Colonic mucosa (tissue), 4 donors: ENCODE measurements at places on chromosomes 3 and 15. TPM values are rescaled to one million over a fixed set of nuclear protein-coding genes. Genes with fewer than 3 reads are reported as not detected.
A peak's percentile ranks its signal among the peaks of the same experiment; 100 is the strongest.

- no peaks in the 10 kb centered on the region for H3K36me3 ChIP-seq
- no peak overlapping the region for H3K27ac ChIP-seq
- no peaks in the 10 kb centered on the region for H3K4me1 ChIP-seq
- no peaks in the 10 kb centered on the region for H3K27me3 ChIP-seq
- DNase-seq = no peak
Measured at GRCh38 chr3:168925568-168925967, 737.9 kb downstream of the MECOM start.

DNA sequence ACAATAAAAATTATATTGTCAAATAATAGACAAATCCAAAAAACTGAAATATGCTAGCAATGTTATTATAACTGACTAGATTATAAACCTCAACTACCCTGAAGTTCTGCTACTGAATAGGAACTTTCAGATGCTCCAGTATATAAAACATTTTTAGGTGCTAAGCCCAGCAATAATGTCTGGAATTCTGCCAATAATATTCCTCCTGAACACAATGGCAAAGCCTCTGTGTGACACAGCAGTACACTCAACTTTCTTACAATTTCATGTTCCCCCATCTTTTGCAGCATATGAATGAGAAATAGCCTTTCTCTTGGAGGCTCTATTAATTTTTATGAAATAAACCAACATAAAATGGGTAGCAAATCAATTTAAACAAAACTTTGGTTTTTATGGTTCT is 29.5 kb downstream of the ATOSA start:
- H3K27me3 ChIP-seq = no peaks in the 10 kb centered on the region
- no peak overlapping the region for H3K4me3 ChIP-seq
- H3K27ac ChIP-seq = no peak overlapping the region
- no peak for DNase-seq
- H3K36me3 ChIP-seq = no peaks in the 10 kb centered on the region
- no peaks in the 10 kb centered on the region for H3K4me1 ChIP-seq

DNA sequence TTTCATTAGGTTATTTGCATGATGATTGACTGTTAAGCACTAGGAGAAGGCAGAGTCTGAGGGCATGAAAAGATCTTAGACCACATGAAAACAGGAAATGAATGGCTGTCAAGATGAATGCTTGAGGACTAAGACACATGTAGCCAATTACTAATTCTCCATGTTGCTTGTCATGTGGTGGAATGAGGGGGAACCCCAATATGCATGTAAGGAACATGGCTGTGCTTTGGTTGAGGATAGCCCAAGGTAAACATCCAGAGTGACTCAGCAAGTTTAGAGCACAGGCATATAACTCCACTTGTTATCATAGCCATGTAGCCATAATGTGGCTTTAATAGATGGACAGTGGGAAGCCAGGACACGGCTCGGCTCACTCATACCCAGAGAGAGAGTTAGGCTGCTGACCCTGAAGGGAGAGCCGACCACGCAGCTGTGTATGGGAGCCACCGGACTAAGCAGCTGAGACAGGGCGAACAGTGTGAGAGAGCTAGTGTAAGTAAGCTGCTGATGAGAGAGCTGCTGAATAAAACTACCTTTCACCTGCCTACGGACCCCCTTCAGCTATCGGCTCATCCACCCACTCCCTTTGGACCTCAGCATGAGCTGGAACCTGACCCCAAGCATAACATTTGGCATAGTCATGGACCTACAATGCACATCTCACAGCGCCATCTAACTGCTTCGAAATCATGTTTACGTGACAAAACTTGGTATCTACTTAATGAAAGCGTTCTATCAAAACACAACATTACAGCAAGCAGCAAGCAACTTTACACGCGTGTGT is 37.6 kb downstream of the ANO10 start:
- H3K4me3 ChIP-seq = no peak overlapping the region
- no peak overlapping the region for H3K27ac ChIP-seq
- no peaks in the 10 kb centered on the region for H3K27me3 ChIP-seq
- no peaks in the 10 kb centered on the region for H3K36me3 ChIP-seq
- DNase-seq = no peak
- no peaks in the 10 kb centered on the region for H3K4me1 ChIP-seq

GRCh38 chr15:100537331-100537730 is 8.6 kb upstream of the CERS3 start:
- DNase-seq = no peak
- no peaks in the 10 kb centered on the region for H3K27me3 ChIP-seq
- no peak overlapping the region for H3K27ac ChIP-seq
- H3K4me1 ChIP-seq = no peaks in the 10 kb centered on the region

GRCh38 chr3:195147649-195148080 is 123.3 kb downstream of the XXYLT1 start:
- no peaks in the 10 kb centered on the region for H3K27me3 ChIP-seq
- H3K27ac ChIP-seq = peak overlapping the region; percentile 50
- no peaks in the 10 kb centered on the region for H3K36me3 ChIP-seq
- DNase-seq = peak; percentile 60
- H3K4me3 ChIP-seq = peak overlapping the region; percentile 22

- H3K4me3 ChIP-seq = peak overlapping the region; percentile 85
- peaks cover 5% of the 10 kb centered on the region for H3K4me1 ChIP-seq
- H3K36me3 ChIP-seq = no peaks in the 10 kb centered on the region
- no peak for DNase-seq
- peak overlapping the region; percentile 76 for H3K27ac ChIP-seq
- no peaks in the 10 kb centered on the region for H3K27me3 ChIP-seq
Measured at GRCh38 chr3:16264174-16264707, 502 bp downstream of the DPH3 start.

- no peak overlapping the region for H3K27ac ChIP-seq
- no peaks in the 10 kb centered on the region for H3K36me3 ChIP-seq
- no peak overlapping the region for H3K4me3 ChIP-seq
- H3K4me1 ChIP-seq = no peaks in the 10 kb centered on the region
Measured at GRCh38 chr3:78076379-78076778, 1036.5 kb downstream of the ROBO2 start.

GRCh38 chr3:156522673-156523072 is 32.2 kb downstream of the SSR3 start:
- DNase-seq = no peak

DNA sequence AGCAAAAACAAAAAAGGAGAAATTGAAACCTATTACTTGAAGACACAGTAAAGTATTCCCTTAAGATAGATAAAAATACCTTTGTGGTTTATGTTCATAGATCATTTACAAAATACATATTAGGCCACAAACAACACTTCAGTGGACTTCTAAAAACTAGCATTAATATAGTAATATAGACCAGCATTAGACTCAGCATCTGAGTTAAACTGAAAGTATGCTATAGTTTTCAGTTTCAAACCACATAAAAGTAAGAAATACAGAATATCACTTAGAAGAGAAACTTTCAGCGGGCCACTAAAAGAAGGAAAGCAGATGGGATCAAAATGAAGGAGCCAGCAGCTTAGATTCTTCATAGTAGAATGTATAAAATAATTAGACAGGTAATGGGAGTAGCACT is 86.6 kb downstream of the MSL2 start:
- no peak overlapping the region for H3K27ac ChIP-seq
- H3K36me3 ChIP-seq = no peaks in the 10 kb centered on the region
- H3K27me3 ChIP-seq = no peaks in the 10 kb centered on the region
- DNase-seq = no peak

DNA sequence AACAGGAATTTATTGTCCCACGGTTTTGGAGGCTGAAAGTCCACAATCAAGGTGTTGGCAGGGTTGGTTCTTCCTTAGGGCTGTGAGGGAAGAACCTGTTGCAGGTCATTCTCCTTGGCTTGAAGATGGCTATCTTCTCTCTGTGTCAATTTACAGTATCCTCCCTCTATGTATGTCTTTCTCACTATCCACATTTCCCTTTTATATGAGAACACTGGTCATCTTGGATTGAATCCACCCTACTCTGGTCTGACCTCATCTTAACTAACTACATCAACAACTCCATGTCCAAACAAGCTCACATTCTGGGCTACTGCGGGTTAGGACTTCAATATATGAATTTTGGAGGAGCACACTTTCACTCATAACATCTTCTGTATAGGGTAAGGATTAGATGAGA is 61.9 kb downstream of the CLDN1 start:
- H3K4me3 ChIP-seq = no peak overlapping the region
- no peaks in the 10 kb centered on the region for H3K36me3 ChIP-seq
- H3K4me1 ChIP-seq = no peaks in the 10 kb centered on the region
- H3K27me3 ChIP-seq = no peaks in the 10 kb centered on the region

- no peaks in the 10 kb centered on the region for H3K27me3 ChIP-seq
- no peaks in the 10 kb centered on the region for H3K4me1 ChIP-seq
- H3K4me3 ChIP-seq = no peak overlapping the region
- no peak overlapping the region for H3K27ac ChIP-seq
- no peak for DNase-seq
Measured at GRCh38 chr3:18806633-18807032, 341.7 kb upstream of the KCNH8 start.

GRCh38 chr15:29034151-29034550 is 148.4 kb downstream of the APBA2 start:
- H3K4me3 ChIP-seq = no peak overlapping the region
- no peaks in the 10 kb centered on the region for H3K4me1 ChIP-seq
- no peak for DNase-seq
- no peaks in the 10 kb centered on the region for H3K27me3 ChIP-seq
- no peaks in the 10 kb centered on the region for H3K36me3 ChIP-seq
- H3K27ac ChIP-seq = no peak overlapping the region

GRCh38 chr3:110710603-110711002 is 361.0 kb upstream of the NECTIN3 start:
- no peaks in the 10 kb centered on the region for H3K36me3 ChIP-seq
- no peaks in the 10 kb centered on the region for H3K27me3 ChIP-seq
- H3K27ac ChIP-seq = no peak overlapping the region
- no peak overlapping the region for H3K4me3 ChIP-seq
- H3K4me1 ChIP-seq = no peaks in the 10 kb centered on the region
- DNase-seq = no peak

GRCh38 chr3:158418035-158418434 is 153.0 kb upstream of the MLF1 start:
- H3K27me3 ChIP-seq = no peaks in the 10 kb centered on the region
- no peak overlapping the region for H3K4me3 ChIP-seq
- H3K27ac ChIP-seq = no peak overlapping the region
- H3K4me1 ChIP-seq = no peaks in the 10 kb centered on the region

DNA sequence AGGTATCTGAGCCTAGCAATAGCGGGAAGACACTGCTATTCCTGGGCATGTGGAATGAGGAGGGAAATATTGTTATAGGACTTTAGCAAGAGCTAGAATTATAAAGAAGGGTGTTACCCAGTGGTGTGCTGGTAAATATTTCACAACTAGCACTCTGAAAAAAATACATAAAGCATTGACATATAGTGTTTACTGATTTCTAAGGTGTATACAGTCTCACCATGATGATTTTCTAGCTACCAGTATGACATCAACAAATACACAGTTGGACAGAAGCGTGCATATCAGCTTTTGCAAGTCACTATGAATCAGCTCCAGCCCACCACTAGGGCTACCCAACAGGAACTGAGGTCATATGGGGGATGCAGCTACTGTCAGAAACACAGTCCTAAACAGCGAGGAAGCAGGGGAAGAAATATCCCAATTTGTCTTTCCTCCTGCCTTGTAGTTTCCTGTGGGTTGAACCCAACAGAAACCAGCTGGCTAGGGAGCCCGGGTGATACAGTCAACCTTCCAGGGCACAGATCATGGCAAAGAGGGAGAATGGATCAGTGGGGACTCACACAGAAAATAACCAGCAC is 39.6 kb downstream of the HGD start:
- H3K27me3 ChIP-seq = no peaks in the 10 kb centered on the region
- no peaks in the 10 kb centered on the region for H3K36me3 ChIP-seq
- no peak for DNase-seq
- no peak overlapping the region for H3K4me3 ChIP-seq
- no peaks in the 10 kb centered on the region for H3K4me1 ChIP-seq
- H3K27ac ChIP-seq = no peak overlapping the region

GRCh38 chr15:79017953-79018352 is 72.6 kb downstream of the RASGRF1 start:
- H3K27ac ChIP-seq = no peak overlapping the region
- no peaks in the 10 kb centered on the region for H3K4me1 ChIP-seq
- H3K36me3 ChIP-seq = no peaks in the 10 kb centered on the region
- H3K27me3 ChIP-seq = no peaks in the 10 kb centered on the region
- no peak overlapping the region for H3K4me3 ChIP-seq
- DNase-seq = no peak

DNA sequence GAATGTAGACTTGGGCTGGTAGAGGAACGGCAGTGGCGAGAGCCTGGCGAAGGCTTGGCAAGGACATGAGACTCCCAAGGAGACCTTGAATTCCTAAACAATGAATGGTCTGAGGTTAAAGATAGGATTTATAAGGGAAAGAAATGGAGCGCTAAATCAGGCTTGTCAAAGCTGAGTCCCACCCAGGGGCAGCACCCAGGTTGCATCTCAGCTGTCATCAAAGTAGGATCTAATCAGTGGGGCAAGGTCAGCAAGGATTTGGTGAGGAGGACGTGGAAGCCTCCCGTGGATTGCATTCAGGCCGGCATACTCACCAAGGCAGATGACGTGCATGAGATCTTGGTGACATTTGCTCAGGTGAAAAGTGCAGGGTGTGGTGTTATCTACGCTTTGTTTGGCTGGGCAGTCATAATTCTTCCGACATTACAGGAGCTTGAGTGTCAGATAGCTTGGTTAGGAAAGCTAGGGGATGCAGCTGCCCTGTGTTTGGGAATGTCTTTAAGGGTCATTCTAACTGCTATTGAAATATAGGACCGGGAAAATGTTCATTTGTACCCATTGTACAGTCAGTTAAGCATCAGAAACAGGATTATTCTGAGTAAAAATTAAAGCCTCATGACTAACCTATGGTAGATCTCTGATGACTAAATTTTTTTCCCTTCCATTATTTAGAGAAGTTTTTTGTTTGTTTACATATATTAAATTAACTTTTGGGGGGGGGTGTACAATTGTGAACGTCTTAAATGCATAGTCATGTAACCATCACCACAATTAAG is 99.4 kb upstream of the TSC22D2 start:
- no peaks in the 10 kb centered on the region for H3K27me3 ChIP-seq
- peaks cover 4% of the 10 kb centered on the region for H3K4me1 ChIP-seq
- DNase-seq = peak; percentile 75
- H3K4me3 ChIP-seq = no peak overlapping the region
- H3K36me3 ChIP-seq = no peaks in the 10 kb centered on the region
- H3K27ac ChIP-seq = no peak overlapping the region

- H3K27ac ChIP-seq = no peak overlapping the region
- H3K36me3 ChIP-seq = no peaks in the 10 kb centered on the region
- no peaks in the 10 kb centered on the region for H3K4me1 ChIP-seq
- no peaks in the 10 kb centered on the region for H3K27me3 ChIP-seq
Measured at GRCh38 chr3:178500631-178501030, 35.6 kb upstream of the KCNMB2 start.

ITGB5 gene
- total RNA-seq = 74.8 TPM

GPR62 gene
- not detected for total RNA-seq

DGKG gene
- total RNA-seq = 0.64 TPM

ASB14 gene
- not detected for total RNA-seq

IL17RE gene
- 71.4 TPM for total RNA-seq

GRK7 gene
- not detected for total RNA-seq

ITPKA gene
- total RNA-seq = 36.1 TPM

CHRFAM7A gene
- total RNA-seq = 0.59 TPM

GAP43 gene
- total RNA-seq = 1.8 TPM

FAM227B gene
- total RNA-seq = 1.0 TPM

GOLGA6C gene
- not detected for total RNA-seq

ANKUB1 gene
- total RNA-seq = not detected
